Amniotic stem cell (primary cell): ENCODE measurements at places on chromosomes 2 and 18.
A peak's percentile ranks its signal among the peaks of the same experiment; 100 is the strongest.

DNA sequence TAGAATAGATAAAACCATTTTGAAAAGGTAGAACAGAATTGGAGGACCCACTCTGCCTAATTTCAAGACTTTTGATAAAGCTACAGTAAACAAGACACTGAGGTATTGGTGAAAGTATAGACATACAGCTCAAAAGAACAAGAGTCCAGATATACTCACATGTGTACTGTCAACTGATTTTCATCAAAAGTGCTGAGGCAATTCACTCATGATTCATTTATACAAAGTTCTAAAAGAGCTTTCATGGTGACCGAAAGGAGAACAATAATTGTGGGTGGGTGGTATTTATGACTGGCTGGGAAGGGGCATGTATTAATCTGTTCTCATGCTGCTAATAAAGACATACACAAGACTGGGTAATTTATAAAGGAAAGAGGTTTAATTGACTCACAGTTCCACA, 7.3 kb downstream of the MAP4K3 start:
- DNase-seq: no peak

DNA sequence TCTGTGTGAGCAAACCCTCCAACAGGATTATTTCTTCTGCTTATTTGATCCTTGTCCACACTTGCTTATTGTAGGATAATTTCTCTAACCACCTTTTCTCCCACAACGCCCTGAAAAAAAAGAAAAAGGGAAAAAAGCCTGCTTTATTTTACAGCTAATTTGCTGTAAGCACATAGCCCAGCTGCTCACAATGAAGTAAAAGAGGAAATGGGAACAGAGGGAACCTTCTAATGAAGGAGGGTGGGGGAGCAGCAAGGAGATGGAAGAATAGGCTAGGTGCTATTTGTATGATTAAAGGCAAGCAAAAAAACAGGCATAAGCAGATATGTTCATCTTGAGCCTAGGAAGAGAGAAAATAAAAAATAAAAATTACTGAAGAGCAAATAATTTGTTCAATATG, 331.6 kb downstream of the TXNL1 start:
- no peak for DNase-seq

GRCh38 chr18:7492385-7492784, 74.7 kb upstream of the PTPRM start:
- DNase-seq: no peak

DNA sequence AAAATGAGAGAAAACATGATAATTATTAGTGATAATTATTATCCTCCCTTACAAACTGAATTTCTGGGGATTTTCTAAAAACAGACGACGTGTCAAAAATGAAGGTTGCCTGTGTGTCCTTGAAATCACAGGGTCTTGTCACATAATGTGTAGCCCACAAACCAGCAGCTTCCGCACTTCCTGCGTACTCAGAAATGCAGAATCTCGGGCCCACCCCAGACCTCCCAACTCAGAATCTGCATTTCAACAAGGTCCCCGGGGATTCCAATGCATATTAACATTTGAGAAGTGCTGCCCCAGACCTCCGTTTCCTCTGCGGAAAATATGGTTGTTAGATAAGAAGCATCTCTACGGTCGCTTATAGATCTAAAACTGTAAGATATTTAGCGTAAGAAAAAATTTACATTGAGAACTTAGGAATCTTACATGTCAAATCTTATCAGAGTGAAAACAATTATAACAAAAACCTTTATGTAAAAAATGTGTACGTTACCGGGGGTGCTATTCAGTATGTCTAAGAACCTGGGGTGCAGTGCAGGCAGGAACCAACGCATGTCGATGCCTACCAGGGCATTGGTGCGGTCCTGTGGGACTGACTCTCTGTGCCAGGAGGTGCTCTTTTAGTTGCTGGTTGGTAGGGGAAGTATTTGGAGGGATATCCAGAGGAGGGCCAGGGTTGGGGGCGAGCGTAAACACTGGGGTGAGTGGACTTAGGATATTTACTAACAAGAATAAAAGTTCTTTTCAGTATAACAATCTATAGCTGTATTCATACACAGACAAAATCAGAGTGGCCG, 15.2 kb downstream of the CDKL4 start:
- no peak for DNase-seq

- peak; percentile 51 for DNase-seq
Observed at GRCh38 chr2:11411768-11412448, 54.1 kb downstream of the E2F6 start.

- no peak for DNase-seq
Observed at GRCh38 chr18:65346086-65346485, 404.7 kb upstream of the CDH7 start.

DNA sequence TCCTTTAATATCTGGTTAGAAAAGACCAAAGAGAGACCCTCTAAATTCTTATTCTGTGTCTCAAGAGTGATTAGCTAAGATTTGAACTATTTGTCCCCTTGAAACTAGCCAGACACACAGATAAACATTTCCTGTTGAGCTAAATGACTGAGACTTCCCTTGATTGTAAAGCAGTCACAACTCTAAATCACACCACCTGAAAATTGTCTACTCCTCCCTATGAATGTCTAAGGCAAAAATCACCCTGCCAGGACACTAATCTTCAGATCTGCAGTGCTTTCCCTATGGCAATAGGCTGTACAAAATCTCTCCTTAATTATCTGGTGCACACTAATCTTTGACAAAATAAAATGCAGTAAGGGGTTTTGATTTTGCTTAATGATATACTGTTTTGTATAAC, 200.5 kb upstream of the GULP1 start:
- DNase-seq: no peak

- DNase-seq: no peak
Observed at GRCh38 chr2:7022492-7023385, 105.5 kb downstream of the RNF144A start.

DNA sequence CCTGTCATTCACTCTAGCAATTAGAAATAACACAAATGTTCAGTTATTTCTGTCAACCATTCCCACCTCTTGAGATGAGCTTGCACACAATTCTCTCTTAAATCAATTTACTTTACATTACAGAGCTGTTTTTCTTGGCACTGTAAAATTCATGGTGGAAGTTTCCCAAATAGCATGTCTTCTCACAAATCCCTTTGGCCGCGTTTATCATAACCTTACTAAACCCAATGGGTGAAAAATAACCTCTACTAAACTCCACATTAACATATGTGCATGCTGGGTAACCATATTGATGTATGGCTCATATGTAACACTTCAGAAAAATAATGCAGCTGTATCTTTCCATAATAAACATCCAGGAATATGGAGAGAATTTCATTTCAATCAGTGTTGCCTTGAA, 75.5 kb upstream of the SULT1C3 start:
- DNase-seq: no peak
